ENCODE measurements at places on chromosomes 2 and 18.

DNA sequence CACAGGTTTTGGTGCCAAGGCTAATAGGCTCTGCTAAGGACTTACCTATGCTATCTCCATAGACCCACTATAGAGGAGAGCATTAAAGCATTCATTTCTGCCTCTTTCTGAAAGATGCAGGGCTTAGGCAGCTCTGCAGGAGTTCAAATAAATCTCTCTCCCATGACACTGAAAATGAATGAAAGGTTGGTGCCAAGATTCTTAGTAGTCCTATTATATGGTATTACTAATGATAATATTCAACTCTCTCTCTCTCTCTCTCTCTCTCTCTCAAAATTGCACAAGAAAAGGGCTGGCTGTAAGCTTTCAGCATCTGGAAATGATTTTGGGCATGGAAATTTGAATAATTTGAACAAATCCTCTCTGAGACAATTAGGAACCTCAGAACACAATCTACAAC is 433.7 kb downstream of the MBD2 start:
- DNase-seq: no peak

DNA sequence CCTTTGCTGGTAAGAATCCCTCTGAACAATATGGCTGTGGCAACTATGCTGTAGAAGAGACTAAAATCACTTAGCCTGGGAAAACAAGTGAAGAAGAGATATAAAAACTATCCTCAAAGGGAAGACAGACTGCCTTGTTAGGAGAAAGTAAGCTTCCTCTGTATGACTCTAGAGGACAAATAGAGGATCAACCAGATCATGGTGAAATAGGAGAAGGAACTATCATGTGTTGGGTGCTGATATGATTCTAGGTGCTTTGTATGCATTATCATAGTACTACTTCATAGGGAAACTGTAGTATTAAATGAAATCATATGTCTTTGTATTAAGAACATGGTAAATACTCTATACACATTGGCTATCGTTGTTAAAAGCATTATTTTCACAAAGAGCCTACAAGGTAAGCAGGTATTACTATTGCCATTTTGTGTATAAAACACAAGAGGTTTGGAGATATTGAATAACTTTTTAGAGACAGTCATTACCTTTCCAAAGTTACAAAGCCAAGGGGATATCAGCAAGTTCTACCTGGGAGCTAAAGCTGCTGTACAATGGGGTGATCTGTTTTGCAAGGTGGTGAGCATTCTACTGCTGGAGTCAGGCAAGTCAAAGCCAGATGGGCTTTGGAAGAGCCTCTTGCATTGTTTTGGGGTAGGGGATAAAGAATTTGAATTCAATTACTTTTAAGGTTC is 402.6 kb downstream of the ALK start:
- no peak for DNase-seq

- DNase-seq: no peak
Measured at GRCh38 chr18:38648179-38648578, 1082.6 kb upstream of the CELF4 start.

GRCh38 chr18:62784966-62785413 is 69.6 kb downstream of the PHLPP1 start:
- DNase-seq: no peak

GRCh38 chr2:213066443-213066743 is 85.0 kb downstream of the IKZF2 start:
- no peak for DNase-seq

DNA sequence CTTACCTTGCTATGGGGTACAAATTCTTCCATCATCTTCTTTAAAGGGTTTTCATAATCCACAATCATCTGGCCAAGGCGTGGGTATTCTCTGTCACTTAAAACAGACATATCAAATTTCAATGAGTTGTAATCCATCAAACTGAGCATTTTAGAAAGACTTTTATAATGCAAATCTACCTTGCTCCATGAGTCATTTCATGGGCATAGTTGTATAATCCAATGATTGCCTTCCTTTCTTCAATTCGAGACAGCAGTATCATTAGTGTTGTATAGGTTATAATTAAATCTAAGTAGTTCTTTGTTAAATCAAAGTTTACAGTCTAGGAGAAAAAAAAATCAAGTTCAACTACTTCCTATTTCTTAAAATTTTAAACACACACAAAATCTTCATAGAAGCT is 36.3 kb downstream of the NCKAP1 start:
- no peak for DNase-seq

- DNase-seq: no peak
Measured at GRCh38 chr2:53768242-53768542, 588 bp downstream of the CHAC2 start.

- no peak for DNase-seq
Measured at GRCh38 chr18:3248062-3248657, 559 bp downstream of the MYL12A start.

DNA sequence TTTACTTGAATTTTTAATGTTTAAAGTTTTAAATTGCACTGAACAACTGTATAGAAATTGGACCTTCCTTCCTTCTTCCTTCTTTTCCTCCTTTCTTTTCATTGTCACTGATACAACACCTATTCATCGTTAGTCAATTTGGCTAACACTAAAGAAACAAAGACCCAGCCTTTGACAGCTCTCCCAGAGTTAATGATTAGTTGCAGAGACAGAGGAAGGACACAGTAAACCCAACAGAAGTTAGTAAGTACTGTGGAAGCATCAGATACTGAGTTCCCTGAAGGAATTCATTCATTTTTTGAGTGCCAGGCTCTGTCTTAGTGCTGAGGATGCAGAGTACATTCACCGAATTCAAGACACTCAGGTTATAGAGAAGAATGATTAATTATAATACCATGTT is 77.9 kb upstream of the RAB27B start:
- no peak for DNase-seq

- peak; percentile 9 for DNase-seq
Measured at GRCh38 chr18:13254971-13255927, 36.7 kb downstream of the LDLRAD4 start.

- no peak for DNase-seq
Measured at GRCh38 chr2:15279201-15279876, 281.8 kb downstream of the NBAS start.

DNA sequence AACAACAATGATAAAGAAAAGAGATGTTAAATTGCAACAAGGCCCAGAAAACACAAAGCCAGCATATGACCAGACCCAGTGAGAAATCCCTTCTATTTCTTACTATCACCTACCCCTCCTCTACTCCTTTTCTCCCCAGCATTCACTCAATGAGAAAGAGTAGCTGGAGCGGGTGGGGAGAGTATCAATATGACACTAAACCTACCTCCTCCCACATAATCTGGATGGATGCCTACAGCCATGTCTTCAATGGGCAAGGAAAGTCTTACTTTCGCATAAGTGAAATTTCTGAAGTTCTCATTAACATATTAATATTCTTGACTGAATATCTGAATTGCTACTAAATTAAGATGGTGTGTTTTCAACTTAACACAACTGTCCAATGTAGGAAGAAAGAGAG is 78.2 kb downstream of the AFF3 start:
- no peak for DNase-seq

GRCh38 chr2:219861307-219861706 is 233.9 kb downstream of the SLC4A3 start:
- no peak for DNase-seq

DNA sequence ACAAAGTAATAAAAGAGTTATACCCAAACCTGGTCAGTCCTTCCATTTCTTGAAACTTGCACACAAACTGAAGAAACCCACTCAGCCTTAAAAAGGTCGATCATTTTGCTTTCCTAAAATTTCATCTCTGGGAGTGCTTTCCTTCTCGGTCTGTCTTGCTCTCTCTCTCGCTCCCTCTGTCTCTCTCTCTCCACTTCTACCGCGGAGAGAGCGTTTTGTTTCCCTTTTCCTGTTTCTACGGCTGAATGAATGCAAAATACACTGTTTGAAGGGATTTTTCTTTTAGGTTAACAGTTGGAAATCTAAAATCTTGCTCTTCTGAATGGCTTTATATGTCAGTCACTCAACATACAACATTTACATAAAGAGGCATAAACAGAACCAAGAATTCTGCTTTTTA is 424.2 kb downstream of the TGIF1 start:
- no peak for DNase-seq

DNA sequence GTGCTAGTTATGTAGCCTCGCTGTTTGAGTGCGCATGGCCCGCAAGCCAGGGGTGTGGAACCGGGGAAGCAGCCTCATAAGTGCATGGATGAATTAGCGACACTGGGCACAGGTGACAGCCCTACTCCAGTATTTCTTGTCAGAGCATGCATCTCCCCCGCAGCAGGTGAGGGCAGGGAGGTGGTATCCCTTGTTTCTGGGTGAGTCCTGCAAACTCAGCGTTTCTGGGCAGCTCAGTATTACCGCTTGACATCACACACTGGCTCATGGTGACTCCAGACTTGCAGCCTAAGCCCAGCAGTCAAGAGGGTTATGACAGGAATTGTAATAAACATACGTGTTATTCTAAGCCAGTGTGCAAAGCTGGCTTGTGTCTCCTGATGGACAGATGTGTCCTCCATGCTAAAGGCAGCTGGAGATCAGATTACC is 2.5 kb downstream of the CABLES1 start:
- DNase-seq: no peak

DNA sequence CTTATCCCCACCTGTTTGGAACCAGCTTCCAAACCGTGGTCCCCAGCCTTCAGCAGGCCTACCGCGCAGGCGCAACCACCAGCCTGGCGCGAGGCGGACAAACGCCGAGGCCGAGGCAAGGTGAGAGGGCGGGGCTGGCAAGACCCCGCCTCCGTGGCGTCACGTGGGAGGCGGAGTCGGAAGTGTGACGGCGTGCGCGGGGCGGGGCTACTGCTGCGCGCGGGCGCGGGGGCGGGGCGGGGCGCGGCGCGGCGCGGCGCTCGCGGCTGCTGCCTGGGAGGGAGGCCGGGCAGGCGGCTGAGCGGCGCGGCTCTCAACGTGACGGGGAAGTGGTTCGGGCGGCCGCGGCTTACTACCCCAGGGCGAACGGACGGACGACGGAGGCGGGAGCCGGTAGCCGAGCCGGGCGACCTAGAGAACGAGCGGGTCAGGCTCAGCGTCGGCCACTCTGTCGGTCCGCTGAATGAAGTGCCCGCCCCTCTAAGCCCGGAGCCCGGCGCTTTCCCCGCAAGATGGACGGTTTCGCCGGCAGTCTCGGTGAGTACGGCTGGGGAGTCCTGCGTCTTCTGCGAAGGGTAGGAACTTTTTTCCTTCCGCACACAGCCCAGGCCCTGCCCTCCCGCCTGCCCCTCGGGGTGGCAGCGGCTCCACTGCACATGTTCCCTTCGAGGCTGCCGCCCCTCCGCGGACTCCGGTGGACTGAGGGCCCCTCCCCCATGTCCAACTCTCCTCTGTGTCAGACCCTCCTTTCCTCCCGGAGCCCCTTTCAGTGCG is at the start of gene EML4:
TSS of gene EML4 (plus strand) at position 254 of the 774 bp plus-strand sequence. CDS start at position 513, 259 bp downstream.
- DNase-seq: peak; percentile 96

- no peak for DNase-seq
Measured at GRCh38 chr2:117953231-117953630, 60.6 kb downstream of the CCDC93 start.

GRCh38 chr2:178830451-178830850 is 23.2 kb upstream of the TTN start:
- no peak for DNase-seq
